ENCODE measurements at places on chromosomes 1 and 21.

DNA sequence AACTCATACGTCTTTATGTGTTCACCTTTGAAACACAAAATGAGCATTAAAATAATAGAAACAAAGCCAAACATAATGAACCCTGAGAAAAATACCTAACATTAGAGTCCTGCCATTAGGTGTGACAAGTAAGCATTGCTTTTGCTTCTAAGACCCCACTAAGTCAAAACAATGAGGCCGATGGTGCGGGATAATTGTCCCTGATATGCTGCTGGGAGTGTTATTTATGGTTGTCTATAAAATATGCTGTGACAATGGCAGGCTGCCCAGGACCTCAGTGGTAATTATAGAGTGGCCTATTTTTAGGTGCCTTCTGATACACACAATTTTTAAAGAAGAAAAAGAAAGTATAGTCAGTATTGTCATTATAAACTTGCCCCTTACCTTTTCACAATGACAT, 1423.1 kb downstream of the AMY1C start:
- DNase-seq = no peak

GRCh38 chr1:178484698-178485225, 12.0 kb downstream of the CLEC20A start:
- no peak for DNase-seq

DNA sequence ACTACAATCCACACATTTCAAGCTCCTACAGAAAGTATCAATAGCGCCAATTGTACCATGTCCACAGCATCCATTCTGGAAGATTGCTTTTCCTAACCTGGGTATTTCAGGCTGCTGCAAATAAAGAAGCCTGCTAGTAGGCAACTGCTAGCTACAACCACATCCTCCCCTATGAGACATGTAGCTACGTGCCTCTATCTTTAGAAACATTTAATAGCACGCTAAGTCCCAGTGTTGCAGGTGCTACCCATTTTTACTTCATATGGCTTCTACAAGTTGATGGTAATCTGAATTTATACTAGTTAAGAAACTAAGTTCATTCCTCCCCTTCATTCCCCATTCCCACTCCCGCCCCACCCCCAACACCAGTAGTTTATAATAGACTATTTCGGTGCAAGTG, 7.4 kb upstream of the AMPD1 start:
- DNase-seq = no peak

DNA sequence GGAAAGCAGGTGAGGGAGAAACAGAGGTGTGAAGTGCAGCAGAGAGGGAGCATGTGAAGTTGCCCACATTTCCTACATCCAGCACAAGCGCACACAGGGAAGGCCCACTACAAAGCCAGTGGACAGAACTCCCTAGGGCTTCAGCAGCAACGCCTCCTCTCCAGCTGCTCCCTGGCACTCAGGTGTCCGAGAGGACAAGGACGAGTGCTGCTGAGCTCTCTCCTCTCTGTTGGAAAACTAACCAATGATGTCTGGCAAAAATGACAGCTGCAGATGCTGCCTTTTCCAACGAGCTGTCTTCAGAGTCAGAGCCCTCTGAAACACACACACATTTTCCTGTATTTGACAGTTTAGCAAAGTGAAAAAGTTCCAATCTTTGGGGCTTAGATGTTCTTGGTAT, 86.8 kb downstream of the HSF2BP start:
- no peak for DNase-seq

GRCh38 chr1:235767795-235768194, 98.9 kb downstream of the LYST start:
- DNase-seq = no peak
